NCI-H524 (cell line): ENCODE measurements at places on chromosomes 7 and 10.

GRCh38 chr10:131567279-131568162, 256.0 kb upstream of the TCERG1L start:
- no peak for DNase-seq

DNA sequence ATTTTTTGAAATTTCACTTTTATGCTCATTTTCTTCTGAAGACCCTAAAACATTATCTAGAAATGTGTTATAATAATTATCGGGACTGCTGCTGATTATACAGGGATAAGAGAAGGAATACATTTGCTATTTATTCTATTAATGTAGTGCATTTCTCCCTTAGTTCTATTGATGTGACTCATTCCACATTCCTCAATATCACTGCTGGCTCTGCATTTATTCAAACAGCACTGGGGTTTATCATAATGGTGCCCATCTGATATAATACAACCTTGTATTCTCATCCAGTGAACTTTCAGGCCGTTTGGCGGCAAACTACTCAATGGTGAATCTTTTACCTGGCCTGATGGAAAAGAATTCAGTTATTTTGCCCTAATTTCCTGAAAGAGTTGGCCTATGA, 7.8 kb downstream of the KCND2 start:
- DNase-seq, result no peak

DNA sequence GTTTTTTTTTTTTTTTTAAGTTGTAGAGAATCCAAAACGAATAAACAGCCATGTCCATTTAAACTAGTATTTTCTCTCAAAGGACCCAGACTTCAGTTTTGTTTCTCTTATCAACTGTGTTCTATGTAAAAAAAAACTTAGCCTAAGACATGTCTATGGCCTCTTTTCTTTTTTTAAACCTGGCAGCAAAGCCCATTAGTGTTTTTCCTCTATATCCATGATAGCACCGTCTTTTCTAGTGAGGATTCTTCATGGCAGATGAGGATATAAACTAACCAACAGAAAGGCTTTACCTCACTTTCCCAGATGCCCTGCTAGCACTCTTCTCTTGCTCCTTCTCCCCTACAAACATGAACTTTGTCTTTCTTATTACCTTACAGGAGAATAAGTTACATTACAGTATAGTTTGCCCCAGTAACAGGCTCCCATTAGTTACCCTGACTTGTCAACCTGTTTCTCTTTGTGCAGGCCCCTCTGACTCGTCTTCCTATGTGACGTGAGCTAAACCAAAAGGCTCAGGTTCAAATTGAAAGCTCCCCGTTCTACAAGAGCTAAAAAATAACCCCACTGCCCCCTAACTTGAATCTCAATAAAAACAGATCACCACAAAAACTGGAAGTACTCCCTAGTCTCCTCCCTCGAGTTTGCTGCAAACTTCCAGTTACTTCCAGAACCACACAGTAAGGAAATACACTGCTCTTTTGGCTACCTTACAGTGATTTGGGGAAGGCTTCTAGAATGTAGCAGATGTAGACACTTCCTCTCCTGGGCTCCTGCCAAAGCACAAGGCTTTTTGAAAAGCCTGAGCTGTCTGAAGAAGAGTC, 20.1 kb downstream of the P4HA1 start:
- DNase-seq, result no peak

- DNase-seq, result no peak
These were observed 37.1 kb upstream of the AGBL3 start for GRCh38 chr7:134949171-134949570.

DNA sequence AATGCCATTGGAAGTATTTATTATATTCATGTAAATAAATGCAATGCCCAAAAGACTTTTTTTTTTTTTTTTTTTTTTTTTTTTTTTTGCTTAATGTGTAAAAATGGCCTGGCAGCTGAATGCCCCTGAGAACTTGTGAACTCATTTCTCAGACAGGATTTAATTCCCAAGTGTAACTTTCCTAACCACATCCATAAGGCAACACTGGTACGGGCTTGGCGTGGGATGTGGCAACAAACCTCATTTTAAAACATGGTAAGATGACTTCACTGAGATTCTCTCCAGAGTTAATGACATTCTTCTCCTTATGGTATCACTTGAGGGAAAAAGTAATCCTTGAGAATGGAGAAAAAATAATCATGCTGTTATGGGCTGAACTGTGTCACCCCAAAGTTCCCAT, 150.4 kb downstream of the DGKI start:
- no peak for DNase-seq

GRCh38 chr10:70656489-70656888, 15.8 kb upstream of the ADAMTS14 start:
- no peak for DNase-seq

DNA sequence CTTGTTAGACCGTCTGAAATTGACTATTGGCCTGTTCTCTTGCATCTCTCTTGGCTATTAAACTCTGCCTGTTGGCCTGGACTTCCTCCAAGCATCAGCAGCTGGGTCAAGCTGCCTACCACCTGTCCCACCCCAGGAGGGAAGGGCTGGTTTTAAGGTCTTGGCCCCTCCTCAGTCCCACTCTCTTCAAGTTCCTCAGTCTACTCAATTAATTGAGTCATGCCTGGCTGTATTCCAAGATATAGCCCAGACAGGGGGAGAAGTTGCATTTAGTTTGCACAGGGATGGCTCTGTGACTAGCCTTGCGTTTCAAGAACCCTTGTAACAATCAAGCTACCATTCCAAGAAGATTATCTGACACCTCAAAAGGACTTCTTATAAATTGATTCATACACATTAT, 113.8 kb upstream of the GLI3 start:
- no peak for DNase-seq

- DNase-seq, result no peak
These were observed 11.1 kb downstream of the HTR7 start for GRCh38 chr10:90846746-90847145.

DNA sequence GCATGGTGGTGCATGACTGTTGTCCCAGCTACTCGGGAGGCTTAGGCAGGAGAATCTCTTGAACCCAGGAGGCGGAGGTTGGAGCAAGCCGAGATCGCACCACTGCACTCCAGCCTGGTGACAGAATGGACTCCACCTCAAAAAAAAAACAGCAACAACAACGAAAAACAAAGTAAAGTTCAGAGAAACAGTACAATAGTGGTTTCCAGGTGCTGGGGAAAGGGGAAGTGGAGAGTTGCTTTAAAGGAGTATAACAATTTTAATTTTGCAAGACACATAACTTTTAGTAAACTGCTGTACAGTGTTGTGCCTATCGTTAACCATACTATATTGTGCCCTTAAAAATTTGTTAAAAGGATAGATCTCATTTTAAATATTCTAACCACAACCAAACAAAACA, 662.7 kb upstream of the POT1 start:
- no peak for DNase-seq

GRCh38 chr10:72291019-72291532, 17.4 kb downstream of the DDIT4 start:
- no peak for DNase-seq

GRCh38 chr10:10647331-10647730, 370.3 kb upstream of the CELF2 start:
- no peak for DNase-seq

GRCh38 chr10:86888585-86889381, 68.6 kb downstream of the MMRN2 start:
- DNase-seq, result no peak

GRCh38 chr7:81299711-81300110, 380.9 kb upstream of the SEMA3C start:
- DNase-seq, result no peak

GRCh38 chr7:69414555-69414954, 183.7 kb upstream of the AUTS2 start:
- no peak for DNase-seq

DNA sequence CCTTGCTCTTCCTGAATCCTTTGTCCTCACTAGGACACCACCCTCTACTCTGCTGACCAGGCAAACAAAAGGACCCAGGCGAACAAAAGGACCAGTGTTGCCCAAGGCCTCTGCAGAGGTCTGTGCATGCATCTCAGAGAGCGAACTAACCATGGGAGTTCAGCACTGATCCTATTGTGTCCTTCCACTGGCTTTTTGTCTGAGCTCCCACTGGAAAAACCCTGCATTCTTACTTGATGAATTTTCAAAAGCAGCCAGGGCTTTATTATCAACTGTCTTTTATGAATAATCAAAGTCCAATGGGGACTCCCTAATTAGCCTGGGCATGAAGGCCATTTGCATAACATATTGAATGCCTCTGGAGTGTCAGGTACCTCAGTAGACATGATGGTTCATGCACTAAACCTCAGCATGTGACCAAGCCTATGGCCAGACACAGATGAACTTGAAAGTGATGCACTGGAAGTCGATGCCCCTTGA, 140.6 kb downstream of the KCNMA1 start:
- no peak for DNase-seq

DNA sequence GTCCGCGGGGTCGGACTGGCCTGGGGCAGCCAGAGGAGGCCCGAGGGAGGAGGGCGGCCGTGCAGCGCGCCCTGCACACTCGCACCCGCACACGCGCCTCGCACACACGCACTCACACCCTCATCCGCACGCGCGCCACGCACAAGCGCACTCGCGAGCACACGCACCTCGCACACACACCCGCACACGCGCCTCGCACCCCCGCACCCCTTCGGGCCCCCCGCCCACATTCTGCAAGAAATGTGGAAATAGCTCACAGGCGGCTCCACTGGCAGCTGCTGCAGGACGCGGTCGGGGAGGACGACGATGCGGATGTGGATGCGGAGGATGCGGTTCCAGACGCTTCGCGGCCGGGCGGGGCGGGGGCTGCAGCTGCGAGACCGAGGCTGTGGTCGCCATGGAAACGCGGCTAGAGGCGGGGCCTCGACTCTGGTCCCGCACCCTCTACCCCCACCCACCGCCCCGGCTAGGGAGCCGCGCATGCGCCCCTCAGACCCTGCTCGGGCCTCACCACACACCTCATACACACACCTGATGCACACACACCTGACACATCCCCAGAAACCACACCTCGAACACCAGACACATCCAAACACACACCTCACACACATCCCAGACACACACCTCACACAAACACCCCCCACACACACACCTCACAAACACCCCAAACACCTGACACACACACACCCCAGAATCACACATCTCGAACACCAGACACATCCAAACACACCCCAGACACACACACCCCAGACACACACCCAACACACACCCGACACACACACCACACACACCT, at the start of gene CALY:
Gene CALY, minus strand, starts transcription at position 320 of the 793 bp plus-strand sequence. CDS start 7,907 bp downstream, outside the sequence.
- DNase-seq, result no peak

DNA sequence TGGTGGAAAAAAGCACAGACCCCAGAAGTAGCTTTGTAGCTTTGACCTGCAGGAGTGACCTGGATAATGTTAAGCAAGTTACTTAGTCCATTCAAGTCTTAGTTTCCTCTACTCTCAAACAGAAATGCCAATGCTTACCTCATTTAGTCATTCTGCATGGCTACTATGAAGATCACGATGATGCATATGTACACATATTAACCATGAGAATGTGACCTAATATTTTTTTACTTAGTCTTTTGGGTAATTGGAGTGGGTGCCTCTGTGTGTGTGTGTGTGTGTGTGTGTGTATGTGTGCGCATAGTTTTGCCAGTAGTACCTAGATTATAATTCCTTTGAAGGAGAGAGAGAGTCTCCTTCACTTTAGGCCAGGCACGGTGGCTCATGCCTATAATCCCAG, 95.8 kb downstream of the NRP1 start:
- no peak for DNase-seq

- DNase-seq, result no peak
These were observed 52.0 kb downstream of the CDK14 start for GRCh38 chr7:90648107-90648506.

- DNase-seq, result no peak
These were observed 73.2 kb upstream of the EN2 start for GRCh38 chr7:155384751-155385150.

DNA sequence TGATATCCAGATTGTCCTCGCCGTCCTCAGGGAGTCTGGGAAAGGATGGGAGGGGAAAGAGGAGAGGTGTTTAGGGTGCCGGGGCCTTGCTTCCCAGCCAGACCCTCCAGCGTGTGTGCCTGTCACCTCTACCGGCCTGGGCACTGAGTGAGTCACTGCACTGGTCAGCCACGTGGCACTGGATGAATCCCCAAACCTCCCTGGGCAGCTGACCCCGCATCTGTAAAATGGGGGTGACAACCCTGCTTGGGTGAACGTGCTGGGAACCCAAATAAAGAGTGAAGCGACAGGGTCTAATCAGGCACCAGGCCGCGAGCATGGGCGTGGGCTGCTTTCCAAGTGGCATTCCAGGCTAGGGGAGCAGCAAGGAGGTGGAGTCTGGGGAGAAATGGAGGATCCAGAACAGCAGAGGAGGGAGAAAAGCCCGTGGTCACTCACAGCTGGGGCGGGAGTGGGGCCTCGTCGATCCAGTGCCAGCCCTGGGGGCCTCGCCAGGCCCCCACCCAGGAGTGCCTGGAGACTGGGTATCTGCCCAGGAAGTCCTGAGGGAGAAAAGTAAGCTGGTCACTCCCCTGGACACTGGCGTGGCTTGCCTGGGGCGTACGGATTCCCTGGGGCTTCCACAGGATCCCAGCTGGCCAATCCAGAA, 29.7 kb downstream of the KLRG2 start:
- DNase-seq, result no peak

DNA sequence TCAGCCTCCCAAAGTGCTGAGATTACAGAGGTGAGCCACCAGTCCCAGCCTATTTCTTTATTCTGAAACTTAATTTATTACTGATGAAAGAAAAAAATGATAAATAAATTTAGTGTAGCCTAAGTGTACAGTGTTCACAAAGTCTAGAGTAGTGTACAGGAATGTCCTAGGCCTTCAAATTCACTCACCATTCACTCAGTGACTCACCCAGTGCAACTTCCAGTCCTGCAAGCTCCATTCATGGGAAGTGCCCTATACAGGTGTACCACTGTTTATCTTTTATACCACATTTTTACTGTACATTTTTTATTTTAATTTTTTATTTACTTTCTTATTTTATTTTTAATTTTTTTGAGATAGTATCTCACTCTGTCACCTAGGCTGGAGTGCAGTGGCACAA, 12.2 kb downstream of the MRLN start:
- no peak for DNase-seq

DNA sequence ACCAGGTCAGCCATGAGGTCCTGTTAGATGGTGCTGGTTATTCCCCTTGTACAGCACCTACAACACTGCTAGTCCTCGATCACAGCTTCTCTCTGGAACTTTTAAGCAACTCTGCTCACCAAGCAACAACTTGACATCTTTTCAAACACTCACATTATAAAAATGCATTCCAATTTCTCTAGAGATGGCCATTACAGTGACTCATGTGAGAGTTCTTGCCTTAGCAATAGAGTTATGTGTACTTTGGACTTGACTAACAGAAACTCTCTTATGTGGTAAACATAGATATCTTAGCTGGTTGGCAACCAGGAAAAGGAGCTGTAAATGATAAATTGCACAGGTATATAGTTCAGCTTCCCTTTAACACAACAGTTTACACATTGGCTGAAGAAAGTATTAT, 122.2 kb downstream of the PDE1C start:
- DNase-seq, result no peak

GRCh38 chr7:154568346-154568745, 434.6 kb downstream of the PAXIP1 start:
- no peak for DNase-seq
